MM.1S (cell line): ENCODE measurements at places on chromosomes 7 and 10.

DNA sequence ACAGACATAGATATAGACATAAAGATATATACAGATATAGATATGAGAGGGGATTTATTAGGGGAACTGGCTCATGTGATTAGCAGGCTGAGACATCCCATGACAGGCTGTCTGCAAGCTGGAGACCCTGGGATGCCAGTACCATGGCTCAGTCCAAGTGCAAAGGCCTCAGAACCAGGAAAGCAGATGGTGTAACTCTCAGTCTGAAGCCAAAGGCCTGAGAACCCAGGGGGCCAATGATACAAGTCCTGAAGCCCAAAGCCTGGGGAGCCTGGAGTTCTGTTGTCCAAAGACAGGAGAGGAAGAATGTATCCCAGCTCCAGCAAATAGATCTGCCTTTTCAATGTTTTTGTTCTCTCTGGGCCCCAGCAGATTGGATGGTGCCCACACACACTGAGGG is 5.5 kb downstream of the NCOA4 start:
- no peak overlapping the region for H3K27ac ChIP-seq
- peaks cover 21% of the 10 kb centered on the region for H3K4me1 ChIP-seq
- no peak overlapping the region for H3K4me3 ChIP-seq
- no peaks in the 10 kb centered on the region for H3K36me3 ChIP-seq

DNA sequence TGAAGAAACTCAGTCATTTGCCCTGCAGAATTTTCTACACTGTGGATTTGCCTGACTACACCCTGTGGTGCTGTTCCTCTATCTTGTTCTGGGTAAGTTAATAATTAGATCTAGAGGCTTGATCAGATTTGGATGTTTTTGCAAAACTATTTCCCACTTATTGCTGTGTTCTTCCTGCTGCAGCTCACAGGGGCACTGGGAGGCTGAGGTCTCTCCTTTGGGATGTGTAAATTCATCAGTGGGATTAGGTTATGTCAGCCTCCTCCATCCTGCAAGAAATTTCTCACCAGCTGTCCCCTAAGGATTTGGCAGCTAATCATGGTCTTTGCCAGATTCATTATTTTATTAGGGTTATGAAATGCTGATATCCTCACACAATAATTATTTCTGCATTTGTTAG is 148.1 kb upstream of the ZNF32 start:
- H3K27ac ChIP-seq = no peak overlapping the region
- H3K36me3 ChIP-seq = no peaks in the 10 kb centered on the region
- no peak for DNase-seq
- no peak overlapping the region for H3K4me3 ChIP-seq
- no peaks in the 10 kb centered on the region for H3K27me3 ChIP-seq

GRCh38 chr10:71229726-71230655 is 17.6 kb downstream of the UNC5B start:
- no peak overlapping the region for H3K4me3 ChIP-seq
- peaks cover 36% of the 10 kb centered on the region for H3K27me3 ChIP-seq

DNA sequence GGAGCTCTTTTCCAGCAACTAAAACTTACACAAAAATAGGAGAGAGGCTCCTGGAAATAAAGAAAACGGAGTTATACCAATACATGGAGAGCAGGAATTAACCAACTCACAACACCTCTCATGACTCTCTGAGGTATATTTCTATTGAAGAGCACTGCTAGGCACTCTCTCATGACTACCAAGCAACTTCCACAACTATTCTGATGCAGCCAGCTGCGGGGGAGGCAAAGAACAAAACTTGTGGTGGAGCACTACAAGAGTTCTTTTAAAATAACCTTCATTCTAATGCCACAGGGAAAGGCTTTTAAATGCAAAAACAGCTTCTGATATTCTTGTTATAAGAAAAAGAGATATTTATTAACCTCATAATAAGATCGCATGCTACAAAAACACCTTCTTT is 140.7 kb downstream of the SLC25A13 start:
- DNase-seq = no peak
- no peaks in the 10 kb centered on the region for H3K4me1 ChIP-seq
- no peak overlapping the region for H3K27ac ChIP-seq
- no peak overlapping the region for H3K4me3 ChIP-seq
- no peaks in the 10 kb centered on the region for H3K27me3 ChIP-seq
- no peaks in the 10 kb centered on the region for H3K36me3 ChIP-seq

GRCh38 chr10:117249493-117250093 is 8.7 kb downstream of the SLC18A2 start:
- no peak overlapping the region for H3K4me3 ChIP-seq
- DNase-seq = no peak
- no peak overlapping the region for H3K27ac ChIP-seq
- H3K27me3 ChIP-seq = no peaks in the 10 kb centered on the region

DNA sequence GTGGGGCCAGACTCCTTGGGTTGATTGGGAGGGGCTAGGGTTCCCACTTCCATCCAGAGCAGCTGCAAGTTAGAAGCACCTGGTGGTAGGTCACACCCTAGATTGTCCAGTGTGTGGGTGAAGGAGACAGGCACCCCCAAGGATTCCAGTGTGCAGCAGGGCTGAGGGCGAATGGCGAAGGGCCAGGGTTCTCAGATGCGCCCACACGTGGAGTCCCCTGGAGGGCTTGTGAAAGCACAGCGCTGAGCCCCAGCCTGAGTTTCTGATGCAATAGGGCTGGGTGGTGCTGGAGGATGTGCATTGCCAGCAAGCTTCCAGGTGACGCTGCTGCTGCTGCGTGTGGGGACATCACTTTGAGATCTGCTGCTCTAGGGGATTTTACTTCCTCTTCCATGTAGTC is 25.4 kb downstream of the TBATA start:
- no peaks in the 10 kb centered on the region for H3K4me1 ChIP-seq
- H3K27ac ChIP-seq = no peak overlapping the region
- no peak for DNase-seq

DNA sequence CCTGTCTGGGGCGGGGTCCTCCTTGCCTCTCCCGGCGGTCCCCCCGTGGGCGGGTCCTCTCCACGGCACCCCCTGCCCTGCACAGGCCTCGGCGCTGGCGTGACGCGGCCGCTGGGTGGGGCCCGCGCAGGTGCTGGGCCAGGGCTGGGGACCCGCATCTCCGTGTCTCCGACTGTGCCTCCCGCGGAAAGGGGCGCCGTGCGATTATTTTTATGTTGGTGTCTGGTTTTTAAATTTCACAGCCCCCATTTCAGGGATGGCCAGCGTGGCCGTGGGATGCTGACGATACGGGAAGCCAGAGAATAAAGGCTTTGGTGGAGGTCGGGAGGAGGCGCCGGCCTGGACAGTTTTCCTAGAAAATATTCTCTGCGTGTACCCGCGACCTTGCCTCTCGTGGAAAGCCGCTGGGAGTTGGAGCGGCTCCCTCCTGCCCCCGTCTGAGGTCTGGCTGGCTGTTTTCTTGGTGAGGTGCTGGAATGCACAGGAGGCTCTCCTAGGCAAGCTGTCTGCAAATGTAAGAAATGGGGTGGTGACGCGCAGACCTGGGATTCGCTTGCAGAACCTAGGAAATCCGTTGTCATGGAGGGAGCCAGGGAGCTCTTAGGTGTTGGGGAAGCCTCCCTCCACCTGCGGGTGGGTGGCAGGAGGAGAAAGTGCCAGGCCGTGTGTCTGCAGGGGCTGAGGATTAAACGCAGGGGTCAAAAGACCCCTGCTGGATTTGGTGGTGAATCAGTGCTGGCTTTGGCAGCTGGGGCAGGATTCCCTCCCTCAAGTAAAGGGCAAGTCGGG is 28.7 kb upstream of the JAKMIP3 start:
- no peaks in the 10 kb centered on the region for H3K36me3 ChIP-seq
- peaks cover 19% of the 10 kb centered on the region for H3K27me3 ChIP-seq
- no peaks in the 10 kb centered on the region for H3K4me1 ChIP-seq
- DNase-seq = no peak
- H3K27ac ChIP-seq = no peak overlapping the region
- no peak overlapping the region for H3K4me3 ChIP-seq

GRCh38 chr7:28316489-28316888 is 95.8 kb upstream of the CREB5 start:
- no peak overlapping the region for H3K4me3 ChIP-seq
- no peaks in the 10 kb centered on the region for H3K4me1 ChIP-seq
- no peak overlapping the region for H3K27ac ChIP-seq
- DNase-seq = no peak

- H3K27me3 ChIP-seq = no peaks in the 10 kb centered on the region
- peaks cover 1% of the 10 kb centered on the region; the same call in 1 of the 2 replicates for H3K4me1 ChIP-seq
- H3K36me3 ChIP-seq = no peaks in the 10 kb centered on the region
- DNase-seq = no peak
- no peak overlapping the region for H3K27ac ChIP-seq
- no peak overlapping the region for H3K4me3 ChIP-seq
Observed at GRCh38 chr10:68594405-68594804, 34.3 kb downstream of the TET1 start.
